ENCODE measurements at places on chromosomes 16 and 17.
A peak's percentile ranks its signal among the peaks of the same experiment; 100 is the strongest.

- DNase-seq: no peak
These were observed 35.9 kb upstream of the ACSM2B start for GRCh38 chr16:20611975-20612481.

DNA sequence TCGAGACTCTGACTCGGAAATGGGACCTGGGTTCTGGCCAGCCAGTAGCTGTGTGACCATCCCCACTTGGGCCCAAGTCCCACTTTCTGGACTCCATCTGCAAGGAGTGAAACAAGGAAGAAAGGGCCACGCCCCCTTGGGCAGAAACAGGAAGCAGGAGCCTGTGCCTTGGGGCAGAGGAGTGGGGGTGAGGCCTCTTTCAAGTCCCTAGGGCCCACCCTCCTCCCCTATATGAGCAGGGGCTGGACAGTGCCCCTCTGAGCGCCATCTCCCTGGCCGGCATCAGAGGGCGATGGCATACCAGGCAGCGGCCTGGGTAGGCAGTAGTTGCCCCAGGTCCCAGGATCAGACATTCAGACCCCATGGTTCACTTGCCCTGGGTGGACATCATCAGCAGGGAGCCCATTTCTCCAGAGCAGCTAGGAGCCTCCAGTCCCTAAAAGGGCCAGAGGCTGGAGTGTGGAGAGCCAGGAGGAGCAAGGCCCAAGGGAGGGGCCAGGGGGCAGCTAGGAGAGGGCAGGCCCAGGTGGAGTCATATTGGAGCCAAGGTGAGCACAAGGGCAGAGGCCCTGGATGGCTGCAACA lies 7.1 kb downstream of the BCAR1 start:
- DNase-seq: no peak

DNA sequence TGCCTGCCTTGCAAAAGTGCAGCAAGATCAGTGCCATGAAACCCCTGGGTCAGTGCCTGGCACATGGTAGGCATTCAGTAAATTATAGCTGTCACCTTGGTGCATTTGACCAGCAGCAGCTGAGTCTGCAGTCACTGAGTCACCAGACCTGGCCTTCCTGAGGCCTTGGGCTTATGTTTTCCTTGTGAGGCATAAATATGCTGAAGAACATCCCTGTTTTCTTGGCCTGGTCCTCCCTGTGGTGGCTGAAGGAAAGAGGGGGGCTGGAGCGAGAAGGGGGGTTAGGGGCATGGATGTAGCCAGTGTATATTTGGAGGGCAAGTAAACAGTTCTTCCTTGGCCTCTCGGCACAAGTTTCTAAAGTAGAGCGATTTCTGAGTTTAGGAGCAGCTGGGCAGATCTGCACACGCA lies 26.5 kb downstream of the EPN2 start:
- DNase-seq: peak; percentile 63

DNA sequence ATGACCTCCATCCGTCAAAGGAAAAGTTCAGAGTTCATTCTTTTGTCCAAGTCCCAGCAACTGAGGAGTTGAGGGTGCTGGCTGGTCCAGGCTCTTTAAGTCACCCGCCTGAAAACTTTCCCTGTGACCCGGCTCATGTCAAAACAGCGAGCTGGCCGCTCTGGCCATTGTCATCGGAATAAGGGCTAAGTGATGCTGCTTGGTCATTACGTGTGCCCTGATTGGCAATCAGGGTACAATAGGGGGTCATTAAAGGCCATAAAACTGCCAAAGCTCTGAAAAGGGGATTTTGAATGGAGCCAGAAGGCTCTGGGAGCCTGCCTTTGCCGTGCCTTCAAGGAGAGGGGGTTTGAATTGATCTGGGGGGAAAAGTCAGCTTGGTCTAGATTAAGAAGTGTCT lies 88.5 kb upstream of the IRX3 start:
- no peak for DNase-seq

DNA sequence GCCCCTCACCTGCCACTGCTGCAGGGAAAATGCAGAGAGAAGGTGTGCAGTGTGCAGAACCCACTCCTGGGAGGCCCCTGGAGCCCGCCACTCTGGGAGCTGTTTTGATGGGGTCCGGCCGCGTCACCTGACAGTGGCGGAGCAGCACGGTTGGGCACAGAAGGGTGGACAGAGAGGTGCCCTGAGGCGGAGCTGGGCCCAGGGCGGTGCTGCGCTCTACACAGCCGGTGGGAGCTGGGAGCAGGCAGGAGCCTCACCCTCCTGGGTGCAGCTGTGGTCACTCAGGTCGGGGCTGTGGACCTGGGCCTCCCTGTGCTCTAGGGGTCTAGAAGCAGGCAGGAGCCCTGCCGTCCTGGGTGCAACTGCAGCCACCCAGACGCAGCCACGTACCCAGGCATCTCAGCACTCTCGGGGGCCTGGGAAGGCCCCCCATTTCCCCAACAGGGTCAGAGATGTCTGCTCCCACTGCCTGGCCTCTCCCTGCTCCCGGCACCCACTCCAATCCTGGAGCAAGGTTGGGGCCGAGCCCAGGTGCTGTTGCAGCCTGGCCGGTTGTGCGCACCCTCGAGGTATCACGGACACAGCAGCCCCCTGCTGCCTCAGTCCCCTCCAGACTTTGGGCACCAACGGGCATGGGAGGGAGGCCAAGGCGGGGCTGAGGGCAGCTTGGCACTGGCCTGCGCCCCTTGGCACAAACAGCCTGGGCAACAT lies 304.4 kb upstream of the AXIN2 start:
- DNase-seq: no peak

DNA sequence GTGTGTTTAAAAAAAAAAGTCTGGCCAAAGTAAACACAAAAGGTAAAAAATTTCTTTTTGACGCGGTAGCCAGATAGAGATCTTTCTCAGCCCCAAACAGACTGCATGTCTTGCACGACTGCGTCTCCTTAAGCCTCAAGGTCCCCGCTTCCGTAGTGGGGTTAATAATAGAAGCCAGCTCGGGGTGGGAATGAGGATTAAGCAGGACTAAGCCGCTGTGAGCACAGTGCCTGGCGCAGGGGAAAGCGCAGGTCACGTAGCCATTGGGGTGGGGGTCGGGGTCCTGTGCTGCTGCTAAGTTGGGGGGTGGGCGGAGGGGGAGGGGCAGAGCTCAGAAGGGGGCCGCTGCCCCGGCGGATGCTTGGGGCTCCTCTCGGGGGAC lies 521 bp downstream of the GGA2 start:
- peak; percentile 34 for DNase-seq

DNA sequence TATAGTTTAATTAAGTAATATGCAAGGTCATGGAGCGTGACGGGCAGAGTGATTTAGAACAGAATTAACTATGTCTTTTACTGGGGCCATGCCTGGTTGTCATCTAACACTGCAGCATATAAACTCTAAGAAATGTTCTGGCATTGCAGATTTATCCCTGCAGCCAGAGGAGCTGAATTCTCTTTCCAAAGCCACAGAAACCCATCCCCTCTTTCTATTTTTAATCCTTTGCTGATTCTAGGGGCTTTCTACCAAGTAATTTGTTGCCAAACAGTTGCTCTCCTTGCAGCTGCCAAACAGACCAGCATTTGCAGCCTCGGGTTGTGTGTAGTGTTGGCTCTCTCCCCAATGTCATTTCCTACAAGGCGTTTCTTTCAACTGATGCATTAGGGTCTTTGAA lies 243.2 kb upstream of the MON1B start:
- DNase-seq: no peak

GRCh38 chr17:27356091-27356705 lies 62.3 kb downstream of the WSB1 start:
- DNase-seq: no peak

- no peak for DNase-seq
These were observed 18.6 kb downstream of the ACE start for GRCh38 chr17:63495491-63495890.

- no peak for DNase-seq
These were observed 135.5 kb upstream of the CORO6 start for GRCh38 chr17:29758255-29758654.

GRCh38 chr16:84823484-84823883 lies 3.7 kb downstream of the CRISPLD2 start:
- no peak for DNase-seq

- DNase-seq: no peak
These were observed 6.7 kb upstream of the SMIM5 start for GRCh38 chr17:75626496-75627038.

GRCh38 chr17:67411397-67411796 lies 34.3 kb downstream of the PITPNC1 start:
- DNase-seq: no peak

DNA sequence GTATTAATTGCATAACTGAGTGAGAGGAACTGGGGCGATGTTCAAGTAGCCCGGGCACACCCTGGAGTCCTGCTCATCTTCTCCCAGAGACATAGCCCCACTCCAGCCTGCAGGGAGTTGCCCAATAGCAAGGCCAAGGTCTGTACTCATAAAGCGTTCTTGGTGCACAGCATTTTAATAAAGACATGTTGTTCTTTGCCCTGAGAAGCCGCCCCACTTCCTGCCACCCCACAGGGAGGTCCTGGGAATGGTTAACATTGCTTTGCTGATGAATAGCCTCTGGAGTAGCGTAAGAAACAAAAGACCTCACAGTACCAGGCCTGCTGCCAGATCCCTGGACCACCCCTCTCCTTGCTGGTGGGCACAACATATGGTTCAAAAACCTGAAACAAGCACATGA lies 21.6 kb upstream of the CDH1 start:
- peak; percentile 55 for DNase-seq

GRCh38 chr16:9578459-9578858 lies 487.0 kb downstream of the HAPSTR1 start:
- DNase-seq: peak; percentile 1

- peak; percentile 92 for DNase-seq
These were observed 9.3 kb downstream of the CORO6 start for GRCh38 chr17:29613352-29613837.

- DNase-seq: no peak
These were observed 613.5 kb upstream of the C16orf82 start for GRCh38 chr16:26453215-26453614.

GRCh38 chr16:19001788-19002187 lies 18.1 kb downstream of the TMC7 start:
- peak; percentile 83 for DNase-seq

DNA sequence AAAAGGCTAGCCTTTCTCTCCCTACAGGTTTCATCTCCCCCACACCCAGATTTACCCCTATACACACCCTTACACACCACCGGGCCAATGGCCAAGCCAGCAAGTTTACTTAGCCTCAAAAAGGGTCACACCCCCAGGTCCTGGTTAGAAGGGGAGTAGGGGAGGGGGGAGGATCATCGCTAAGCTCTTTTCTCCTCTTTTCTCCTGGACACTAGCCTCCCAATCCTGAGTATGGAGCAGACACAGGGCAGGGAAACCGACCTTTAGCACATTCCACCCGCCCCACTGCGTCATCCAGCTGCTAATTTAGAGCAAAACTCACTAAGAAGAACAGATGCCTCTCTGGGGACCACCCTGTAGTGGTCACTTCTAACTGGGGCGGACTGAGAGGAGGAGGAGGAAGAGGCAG lies 4.4 kb downstream of the ACLY start:
- DNase-seq: no peak

DNA sequence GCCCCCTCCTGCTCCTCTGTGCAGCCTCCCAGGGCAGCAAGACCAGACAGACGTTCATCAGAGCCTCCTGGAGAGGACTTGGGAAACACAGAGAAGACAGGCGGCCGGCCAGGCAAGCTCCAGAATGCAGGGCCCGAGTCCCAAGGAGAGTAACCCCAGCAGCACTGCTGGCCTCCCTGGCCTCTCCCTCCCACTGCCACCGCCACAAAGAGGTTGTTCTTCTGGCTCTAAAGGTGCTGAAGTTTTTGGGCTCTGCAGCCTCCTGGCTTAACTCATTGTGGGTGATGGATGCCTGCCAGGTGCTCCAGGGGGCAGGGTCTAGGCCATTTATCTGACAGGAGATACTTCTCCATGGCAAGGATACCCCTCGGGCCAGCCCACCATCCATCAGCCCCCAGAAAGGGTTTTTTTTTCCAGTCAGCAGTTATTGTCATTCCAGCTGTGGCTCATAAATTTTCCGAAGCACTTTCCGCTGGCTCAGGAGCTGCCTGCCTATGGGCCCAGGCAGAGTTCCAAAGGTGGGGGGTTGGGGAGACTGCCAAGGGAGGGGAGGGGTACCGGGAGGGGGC lies 32.0 kb upstream of the MRPS23 start:
- no peak for DNase-seq

- DNase-seq: no peak
These were observed 9.6 kb downstream of the POLR2C start for GRCh38 chr16:57471852-57472664.

GRCh38 chr17:65022751-65023700 lies 33.5 kb downstream of the GNA13 start:
- DNase-seq: peak; percentile 97

GRCh38 chr17:65198653-65199382 lies 61.6 kb downstream of the RGS9 start:
- DNase-seq: peak; percentile 65

DNA sequence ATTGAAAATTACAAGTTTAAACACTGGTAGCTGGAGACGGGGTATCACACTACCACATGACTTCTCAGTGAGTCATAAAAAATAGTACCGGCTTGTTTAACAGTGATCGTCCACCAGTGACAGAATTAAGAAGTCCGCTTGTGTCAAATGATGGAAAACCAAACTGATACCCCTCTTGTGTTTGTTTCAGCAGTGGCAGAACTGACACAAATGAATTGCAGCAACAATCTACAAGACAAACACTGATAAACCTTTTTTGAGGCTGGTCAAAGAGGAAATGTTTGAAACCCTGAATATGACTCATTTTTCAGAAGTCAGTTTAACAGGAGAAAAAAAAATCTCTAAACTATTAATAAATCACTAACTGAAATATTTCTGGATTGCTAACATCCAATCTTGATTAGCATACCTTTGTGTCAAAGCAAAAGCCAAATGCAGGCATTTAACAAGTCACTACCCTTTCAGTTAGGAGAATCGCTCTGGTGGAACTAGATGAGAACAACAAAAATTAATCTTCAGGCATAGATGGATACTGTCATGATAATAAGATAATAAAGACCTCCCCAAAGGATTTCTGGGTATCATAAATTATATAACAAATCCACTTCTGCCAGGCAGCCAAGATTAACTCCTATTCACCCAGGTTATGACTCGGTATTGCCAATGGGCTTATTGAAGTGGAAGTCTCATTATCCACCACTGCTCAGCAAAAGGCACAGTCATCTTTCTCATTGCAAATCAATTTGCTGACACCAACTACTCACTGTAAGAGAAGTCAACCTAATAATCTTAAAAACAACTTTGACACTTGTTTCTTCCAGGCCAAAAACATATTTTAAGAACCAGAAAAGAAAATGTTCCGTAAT lies 20.8 kb downstream of the DCUN1D3 start:
- peak; percentile 56 for DNase-seq

GRCh38 chr17:44761932-44762810 lies 3.4 kb downstream of the ADAM11 start:
- no peak for DNase-seq

- DNase-seq: no peak
These were observed 374.9 kb downstream of the GRIN2A start for GRCh38 chr16:9807302-9807701.

- no peak for DNase-seq
These were observed 3.5 kb upstream of the LYRM9 start for GRCh38 chr17:27896701-27897100.

GRCh38 chr17:59094861-59095530 lies 11.7 kb downstream of the TRIM37 start:
- DNase-seq: no peak

- DNase-seq: no peak
These were observed 42.1 kb upstream of the BHLHA9 start for GRCh38 chr17:1227917-1228780.
